ENCODE measurements at places on chromosomes 12 and 14.
A peak's percentile ranks its signal among the peaks of the same experiment; 100 is the strongest.

- DNase-seq, result no peak
These were observed 11.3 kb upstream of the KCNMB4 start for GRCh38 chr12:70354787-70355186.

DNA sequence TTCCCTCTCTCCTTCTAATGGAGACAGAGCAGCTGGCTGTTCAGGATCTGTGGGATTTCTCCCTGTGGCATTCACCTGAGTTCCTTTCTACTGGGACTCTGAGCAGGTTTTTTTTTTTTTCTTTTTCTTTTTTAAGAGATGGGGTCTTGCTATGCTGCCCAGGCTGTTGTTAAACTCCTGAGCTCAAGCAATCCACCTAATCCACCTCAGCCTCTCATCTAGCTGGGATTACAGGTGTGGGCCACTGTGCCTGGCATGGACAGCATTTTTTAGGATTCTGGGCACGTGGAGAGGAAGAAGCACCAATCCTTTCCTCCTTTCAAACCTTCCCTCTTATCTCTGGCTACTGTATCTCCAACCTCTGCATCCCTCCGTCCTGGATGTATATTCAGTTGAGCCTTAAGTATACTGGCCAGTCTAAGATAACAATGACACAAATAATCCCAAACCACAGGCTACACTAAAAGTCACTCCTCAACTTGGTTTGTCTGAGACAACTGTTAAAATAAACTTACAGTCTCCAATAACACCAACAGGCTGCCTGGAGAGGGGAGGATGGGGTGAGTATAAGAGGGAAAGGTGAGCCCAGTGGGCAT is 16.4 kb upstream of the CELA1 start:
- DNase-seq, result no peak

- DNase-seq, result no peak
These were observed 7.5 kb downstream of the KLRG1 start for GRCh38 chr12:8996682-8997405.

- peak; percentile 38 for DNase-seq
These were observed 42.5 kb downstream of the SMIM41 start for GRCh38 chr12:52121824-52122539.

DNA sequence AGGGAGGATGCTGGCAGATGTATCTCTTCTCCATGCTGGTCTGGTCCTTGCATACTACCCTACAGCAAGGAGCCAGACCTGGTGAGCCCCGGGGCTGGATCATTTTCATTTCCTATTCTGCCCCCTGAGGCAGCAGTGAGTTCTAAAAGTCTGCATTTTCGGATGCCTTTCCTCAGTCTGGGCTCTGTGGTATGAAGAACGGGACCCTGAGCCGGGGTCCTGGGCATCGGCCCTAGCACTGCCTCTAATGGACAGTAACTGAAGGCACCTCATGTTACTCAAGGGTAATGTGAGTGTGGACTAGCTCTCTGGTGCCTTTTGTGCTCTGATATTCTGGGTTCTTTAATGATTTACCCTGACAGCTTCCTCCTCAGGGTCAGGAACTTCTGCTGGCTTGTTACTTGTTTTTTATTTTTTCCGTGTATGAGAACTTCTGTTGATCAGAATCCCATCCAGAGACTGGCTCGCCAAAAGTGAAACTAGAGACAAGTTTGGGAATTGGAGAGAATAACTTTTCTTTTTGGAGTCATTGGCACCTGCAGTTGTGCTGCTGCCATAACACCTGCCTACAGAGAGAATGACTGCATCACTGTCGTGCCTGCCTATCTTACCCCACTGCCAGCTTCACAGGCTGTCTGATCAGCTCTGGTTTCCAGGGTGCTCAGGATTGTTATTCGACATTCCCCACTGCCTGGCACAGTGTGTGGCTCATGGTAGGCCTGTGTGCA is 62.3 kb downstream of the SUSD6 start:
- no peak for DNase-seq

GRCh38 chr14:77036484-77037214 is 8.1 kb upstream of the IRF2BPL start:
- DNase-seq, result no peak

GRCh38 chr12:25811656-25812126 is 146.8 kb upstream of the RASSF8 start:
- DNase-seq, result no peak

DNA sequence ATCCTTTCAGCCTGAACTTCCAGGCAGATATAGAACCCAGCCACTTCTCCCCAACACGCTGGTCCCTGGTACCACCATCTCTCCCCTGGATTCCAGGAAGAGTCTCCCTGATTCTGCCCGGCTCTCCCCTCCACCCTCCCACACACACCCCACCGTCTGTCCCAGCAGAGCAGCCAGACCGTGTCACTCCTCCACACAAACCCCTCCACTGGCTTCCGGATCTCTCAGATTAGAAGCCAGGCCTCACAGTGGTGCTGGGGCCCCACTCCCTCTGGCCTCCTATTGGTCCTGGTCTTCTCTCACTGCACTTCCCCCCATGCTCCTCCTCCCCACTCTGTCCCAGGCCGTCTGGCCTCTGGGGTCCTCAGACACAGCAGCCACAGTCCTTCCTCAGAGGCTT is 52.4 kb upstream of the CDKN3 start:
- DNase-seq, result no peak

GRCh38 chr12:53474819-53475218 is 22.9 kb downstream of the PCBP2 start:
- DNase-seq, result no peak

GRCh38 chr12:64491718-64492117 is 39.8 kb downstream of the TBK1 start:
- DNase-seq, result no peak

DNA sequence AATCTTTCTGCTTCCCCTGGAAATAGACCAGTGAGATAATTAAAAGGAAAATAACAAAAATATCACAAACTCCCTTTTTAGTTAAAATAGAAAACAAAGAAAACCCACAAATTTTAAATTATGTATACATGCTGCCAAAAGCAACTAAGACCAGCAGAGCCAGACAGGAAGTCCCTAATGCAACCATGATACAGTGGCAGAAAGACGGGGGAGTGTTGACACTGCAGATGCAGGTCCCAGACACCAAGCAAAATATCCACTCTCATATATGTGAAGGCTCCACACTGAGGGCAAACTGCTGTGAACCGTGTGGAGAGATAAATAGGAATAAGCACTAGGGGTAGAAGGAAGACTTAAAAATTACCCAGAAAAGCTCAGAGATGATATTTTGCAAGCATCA is 401.0 kb downstream of the BTG1 start:
- no peak for DNase-seq

All from effector memory CD4-positive, alpha-beta T cell (primary cell).